ENCODE measurements at places on chromosomes 6 and 20. TPM values are rescaled to one million over a fixed set of nuclear protein-coding genes. Genes with fewer than 3 reads are reported as not detected.
A peak's percentile ranks its signal among the peaks of the same experiment; 100 is the strongest.

Gene ZC2HC1B
- total RNA-seq, result not detected

Gene PLG
- not detected for total RNA-seq

Gene IER3
- 8.9 TPM for total RNA-seq

Gene FAM209B
- total RNA-seq, result not detected

Gene HRH3
- total RNA-seq, result not detected

DNA sequence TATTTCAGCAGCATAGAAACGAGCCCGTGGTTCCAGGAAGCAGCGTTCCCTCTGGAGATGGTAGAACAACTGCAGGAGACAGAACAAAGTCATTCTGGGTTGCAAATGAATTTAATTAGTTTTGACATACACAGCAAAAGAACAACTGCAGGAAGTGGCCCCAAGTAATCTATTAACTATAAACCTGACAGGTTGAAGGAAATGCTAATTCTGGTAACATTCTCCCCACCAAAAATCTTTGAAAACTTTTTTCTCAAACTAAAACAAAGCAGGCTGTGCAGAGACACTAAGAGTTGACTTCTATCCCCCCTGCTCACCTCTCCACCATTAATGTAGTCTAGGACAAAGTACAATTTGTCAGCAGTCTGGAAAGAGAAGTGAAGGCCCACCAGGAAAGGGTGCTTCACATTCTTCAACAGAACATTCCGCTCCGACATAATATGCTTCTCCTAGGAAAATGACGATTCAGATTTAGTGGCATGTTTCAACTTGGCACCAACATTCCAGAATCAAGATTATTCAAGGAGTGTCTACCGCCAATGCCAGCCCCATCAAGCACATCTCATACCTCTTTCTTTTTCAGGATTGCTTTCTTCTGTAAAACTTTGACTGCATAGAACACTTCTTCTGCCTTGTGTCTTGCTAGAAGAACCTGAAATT is 120.4 kb upstream of the SLC2A12 start:
- DNase-seq, result no peak

DNA sequence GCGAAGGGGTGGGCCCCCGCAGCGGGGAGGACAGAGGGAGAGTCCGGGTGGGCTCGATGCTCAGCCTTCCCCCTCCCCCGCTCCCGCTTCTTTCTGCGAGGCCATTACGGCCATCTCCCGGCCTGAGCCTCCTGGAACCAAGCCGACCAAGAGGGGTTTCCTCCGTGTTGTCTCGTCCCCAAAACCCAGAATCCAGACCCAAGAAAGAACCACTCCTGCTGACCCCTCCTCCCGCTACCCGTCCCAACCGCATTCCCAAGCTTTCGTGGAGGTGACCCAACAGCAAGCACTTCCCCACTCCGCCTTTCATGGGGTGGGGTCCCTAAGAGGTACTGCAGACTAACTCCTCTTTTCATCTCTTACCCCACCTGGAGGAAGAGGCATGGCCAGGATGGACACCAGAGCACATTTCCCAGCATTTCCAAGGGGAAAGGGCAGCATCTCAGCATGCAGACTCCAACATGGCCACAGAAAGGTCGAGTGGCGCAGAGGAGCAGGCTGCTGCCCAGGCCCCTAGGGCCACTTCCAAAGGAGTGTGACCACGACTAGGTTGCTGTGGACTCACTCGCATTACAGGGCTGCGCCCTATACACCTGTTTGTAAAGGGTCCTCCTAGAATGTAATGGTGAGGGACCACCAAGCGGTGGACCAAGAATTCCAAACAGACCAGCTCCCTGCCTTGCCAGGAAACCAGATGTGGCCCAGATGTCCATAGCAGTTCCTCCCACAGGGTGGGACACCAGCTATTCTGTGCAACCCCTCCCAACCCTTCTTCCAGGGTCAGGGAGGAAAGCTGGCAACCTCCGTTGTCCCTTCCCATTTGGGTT is 53.4 kb downstream of the MRPL14 start:
- no peak for DNase-seq

DNA sequence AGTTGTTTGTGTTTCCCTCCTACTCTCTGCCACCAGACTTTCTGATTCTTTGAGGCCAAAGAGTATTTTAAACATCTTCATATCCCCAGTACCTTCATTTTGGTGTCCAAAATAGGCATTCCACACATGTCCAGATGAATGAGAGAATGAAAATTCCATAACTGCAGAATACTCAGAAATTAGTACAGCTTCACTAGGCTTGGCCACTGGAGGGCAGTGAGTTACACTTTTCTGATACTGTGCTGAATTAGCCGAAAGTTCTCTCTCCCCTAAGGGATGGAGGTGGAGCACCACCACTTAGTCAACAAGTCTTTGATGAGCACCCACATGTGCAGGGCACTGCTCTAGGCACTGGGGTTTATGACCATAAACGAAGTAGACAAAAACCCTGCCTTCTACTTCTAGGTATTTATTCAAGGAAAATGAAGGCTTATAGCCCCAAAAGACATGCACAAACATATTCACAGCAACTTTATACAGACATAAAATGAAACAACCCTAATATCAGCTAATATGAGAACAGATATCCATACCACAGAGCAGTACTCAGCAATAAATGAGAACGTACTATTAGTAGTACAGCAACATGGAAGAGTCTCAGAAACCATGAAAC is 46.1 kb upstream of the TMEM217 start:
- DNase-seq, result no peak

GRCh38 chr20:25273541-25274358 is 25.9 kb downstream of the PYGB start:
- DNase-seq, result no peak

DNA sequence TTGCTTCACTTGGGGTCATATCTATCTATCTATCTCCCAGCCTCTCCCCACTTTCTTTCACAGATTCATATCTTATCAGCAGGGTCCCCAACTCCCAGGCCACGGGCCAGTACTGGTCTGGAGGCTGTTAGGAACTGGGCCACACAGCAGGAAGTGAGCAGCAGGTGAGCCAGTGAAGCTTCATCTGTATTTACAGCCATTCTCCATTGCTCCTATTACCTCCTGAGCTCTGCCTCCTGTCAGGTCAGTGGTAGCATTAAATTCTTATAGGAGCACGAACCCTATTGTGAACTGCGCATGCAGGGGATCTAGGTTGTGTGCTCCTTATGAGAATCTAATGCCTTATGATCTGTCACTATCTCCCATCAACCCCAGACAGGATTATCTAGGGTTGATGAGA is 14.8 kb upstream of the TAB2 start:
- DNase-seq, result no peak

GRCh38 chr6:138844192-138844591 is 48.3 kb downstream of the ECT2L start:
- no peak for DNase-seq

GRCh38 chr6:2478200-2478599 is 232.8 kb upstream of the GMDS start:
- no peak for DNase-seq

DNA sequence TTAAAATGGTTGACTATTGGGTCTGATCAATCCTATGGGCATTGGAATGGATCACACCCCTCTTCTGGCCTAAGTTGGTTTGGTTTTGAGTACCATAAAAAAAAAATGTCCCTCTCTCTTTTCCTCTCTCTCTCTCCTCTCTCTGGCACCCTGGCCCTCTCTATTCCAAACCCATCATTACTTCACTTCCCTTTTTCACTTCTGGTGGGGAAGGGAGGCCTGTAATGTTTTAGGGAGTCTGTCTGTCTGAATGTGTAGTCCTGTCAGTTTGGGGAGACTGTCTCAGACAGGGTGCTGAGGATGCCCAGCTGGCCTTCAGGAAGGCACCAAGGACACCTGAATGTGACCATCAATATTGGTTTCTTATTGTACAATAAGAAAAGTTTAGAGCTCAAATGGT is 165.8 kb downstream of the CD24 start:
- DNase-seq, result no peak

DNA sequence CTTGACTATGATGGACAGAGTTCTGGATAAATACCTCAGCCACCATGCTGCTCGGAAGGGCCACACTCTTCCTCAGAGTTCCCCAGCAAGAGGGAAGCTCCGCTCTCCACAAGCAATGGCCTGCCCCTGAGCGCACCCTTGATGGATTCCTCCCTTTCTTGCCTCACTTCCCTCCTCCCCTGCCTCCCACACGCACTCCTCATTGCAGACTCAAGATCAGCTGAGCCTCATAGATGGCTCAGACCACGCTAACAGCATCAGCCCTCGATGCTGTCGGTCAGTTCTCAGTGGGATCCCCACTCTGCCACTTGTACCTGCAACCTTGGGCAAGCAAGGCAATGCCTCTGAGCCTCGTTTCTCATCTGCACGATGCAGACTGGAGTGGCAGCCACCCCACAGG is 123.3 kb downstream of the BMP7 start:
- no peak for DNase-seq

DNA sequence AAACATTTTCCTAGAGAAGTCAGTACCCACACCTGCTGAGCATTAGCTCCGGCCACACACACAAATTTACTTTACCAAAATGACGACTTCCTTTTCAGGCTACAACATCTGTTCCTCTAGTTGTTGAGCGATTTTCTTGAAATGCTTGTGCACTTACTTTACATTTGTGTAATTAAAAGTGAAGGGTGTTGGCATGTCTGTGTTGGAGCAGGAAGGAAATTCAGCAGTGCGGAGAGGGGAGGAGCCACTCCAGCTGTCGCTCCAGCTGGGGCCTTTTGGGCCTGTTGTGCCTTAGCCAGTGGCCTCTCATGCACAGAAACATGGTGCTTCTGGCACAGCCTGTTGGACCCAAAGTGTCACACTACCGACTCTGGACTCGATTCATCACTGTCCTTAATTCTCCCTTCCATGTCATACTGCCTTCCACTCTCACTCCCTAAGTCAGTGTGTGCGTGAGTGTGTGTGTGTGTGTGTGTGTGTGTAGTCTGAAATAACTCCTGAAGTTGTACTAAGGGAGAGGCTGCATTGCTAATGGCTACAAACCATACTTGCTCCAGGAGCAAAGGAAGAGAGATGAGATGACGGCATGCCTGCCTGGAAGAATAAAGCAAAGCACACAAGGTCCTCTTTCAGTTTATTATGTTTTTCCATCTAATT is 191.8 kb upstream of the ARG1 start:
- DNase-seq, result no peak

- no peak for DNase-seq
Measured at GRCh38 chr6:10030942-10031537, 383.8 kb downstream of the TFAP2A start.

- no peak for DNase-seq
Measured at GRCh38 chr20:41437836-41438235, 71.2 kb upstream of the EMILIN3 start.

DNA sequence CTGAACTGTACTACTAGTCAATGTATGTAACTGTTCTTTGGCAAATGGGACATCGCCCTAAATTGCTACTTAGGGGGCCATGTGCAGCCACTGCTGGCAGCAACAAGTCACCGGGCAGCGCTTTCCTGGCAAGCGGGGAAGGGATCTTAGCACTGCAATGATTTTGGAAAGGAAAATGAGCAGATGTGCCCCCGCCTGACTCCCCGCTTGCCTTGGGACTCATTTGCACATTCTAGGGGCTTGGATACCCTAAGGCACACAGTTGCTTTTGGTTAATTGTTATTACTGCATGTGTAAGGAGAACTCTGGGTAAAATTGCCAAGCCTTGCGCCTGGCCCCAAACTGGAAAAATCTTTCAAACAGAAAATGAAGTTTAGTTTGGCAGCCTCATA is 32.2 kb downstream of the CD83 start:
- no peak for DNase-seq

DNA sequence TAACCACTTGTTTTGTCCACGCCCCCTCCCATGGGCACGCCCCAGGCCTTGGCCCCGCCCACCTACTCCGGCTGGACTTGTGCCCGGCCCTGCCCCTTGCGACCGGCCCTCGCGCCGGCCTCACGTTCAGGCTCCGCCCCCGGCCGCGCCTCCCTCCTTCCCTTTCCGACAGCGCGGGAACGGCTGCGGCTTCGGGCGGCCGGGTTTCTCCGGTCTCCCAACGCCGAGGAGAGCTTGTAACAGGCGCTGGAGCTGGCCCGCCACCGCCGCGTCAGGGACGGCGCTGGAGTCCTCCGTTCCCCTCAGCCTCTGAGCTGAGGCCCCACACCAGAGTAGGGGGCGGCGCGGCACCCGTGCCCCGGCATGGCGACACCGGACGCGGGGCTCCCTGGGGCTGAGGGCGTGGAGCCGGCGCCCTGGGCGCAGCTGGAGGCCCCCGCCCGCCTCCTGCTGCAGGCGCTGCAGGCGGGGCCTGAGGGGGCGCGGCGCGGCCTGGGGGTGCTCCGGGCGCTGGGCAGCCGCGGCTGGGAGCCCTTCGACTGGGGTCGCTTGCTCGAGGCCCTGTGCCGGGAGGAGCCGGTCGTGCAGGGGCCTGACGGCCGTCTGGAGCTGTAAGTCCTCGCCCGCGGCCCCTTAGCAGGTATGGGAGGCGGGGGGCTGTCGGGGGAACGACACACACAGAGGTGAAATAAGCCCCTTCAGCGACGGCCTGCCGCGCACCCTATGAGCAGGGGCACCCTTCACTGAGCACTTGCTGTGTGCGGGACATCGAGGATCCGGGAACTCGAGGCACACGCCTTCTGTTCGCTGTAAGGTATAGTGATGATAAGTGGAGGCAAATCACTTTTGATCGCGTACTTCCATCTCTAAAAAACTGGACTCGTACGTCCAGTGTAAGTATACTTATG is at the start of gene FANCE:
FANCE (plus strand) TSS at position 156 of the 908 bp plus-strand sequence; CDS start at position 364, 208 bp downstream.
- peak; percentile 98 for DNase-seq

- DNase-seq, result no peak
Measured at GRCh38 chr6:110878751-110879522, 4.4 kb downstream of the AMD1 start.
